ENCODE measurements at places on chromosomes 2 and 18. TPM values are rescaled to one million over a fixed set of nuclear protein-coding genes. Genes with fewer than 3 reads are reported as not detected.

GRCh38 chr2:173589604-173590275, 235.1 kb downstream of the CDCA7 start:
- H3K36me3 ChIP-seq, result no peaks in the 10 kb centered on the region

DNA sequence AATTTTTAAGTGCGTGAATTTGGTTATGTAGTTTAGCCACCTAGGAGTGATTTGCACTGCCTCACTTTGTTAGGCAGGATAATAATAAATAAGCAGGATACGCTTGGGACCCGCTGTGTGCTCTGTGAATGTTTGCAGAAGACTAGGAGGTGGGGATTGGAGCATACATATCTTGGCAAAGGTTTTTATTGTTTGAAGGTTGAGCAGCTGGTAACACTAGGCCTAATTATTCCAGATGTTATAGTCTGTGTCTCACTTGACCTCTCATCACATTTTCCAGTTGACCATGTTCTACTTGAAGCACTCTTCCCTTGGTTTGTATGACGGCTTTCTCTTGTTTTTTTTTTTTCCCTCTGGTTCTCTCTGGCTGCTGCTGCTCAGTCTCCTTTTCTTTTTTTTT, 42.7 kb downstream of the FHOD3 start:
- no peak for DNase-seq
- no peak overlapping the region for H3K27ac ChIP-seq
- H3K4me1 ChIP-seq, result peaks cover 42% of the 10 kb centered on the region
- H3K36me3 ChIP-seq, result no peaks in the 10 kb centered on the region
- no peak overlapping the region for H3K4me3 ChIP-seq
- no peaks in the 10 kb centered on the region for H3K27me3 ChIP-seq

DNA sequence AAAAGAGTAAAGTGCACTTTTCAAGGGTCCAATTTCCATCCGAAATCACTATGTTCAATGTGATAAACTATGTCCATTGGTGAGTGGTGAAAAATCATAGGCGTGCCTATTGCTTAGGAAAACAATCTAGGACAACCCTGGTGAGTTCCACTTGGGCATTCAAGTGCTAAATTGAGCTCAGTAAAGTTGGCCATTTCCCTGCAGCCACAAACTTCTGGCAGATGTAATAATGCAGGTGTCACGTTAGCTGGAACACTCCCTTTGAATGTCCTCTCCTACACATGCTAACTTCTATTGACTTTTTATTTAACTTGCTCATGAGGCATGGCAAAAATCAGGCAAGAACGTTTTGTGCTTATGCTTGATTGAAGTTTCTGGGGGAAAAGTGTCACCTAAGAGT, 67.1 kb downstream of the CPS1 start:
- H3K27me3 ChIP-seq, result no peaks in the 10 kb centered on the region
- no peak for DNase-seq
- H3K36me3 ChIP-seq, result no peaks in the 10 kb centered on the region
- no peak overlapping the region for H3K4me3 ChIP-seq

NEU4 gene
- total RNA-seq, result not detected

DNA sequence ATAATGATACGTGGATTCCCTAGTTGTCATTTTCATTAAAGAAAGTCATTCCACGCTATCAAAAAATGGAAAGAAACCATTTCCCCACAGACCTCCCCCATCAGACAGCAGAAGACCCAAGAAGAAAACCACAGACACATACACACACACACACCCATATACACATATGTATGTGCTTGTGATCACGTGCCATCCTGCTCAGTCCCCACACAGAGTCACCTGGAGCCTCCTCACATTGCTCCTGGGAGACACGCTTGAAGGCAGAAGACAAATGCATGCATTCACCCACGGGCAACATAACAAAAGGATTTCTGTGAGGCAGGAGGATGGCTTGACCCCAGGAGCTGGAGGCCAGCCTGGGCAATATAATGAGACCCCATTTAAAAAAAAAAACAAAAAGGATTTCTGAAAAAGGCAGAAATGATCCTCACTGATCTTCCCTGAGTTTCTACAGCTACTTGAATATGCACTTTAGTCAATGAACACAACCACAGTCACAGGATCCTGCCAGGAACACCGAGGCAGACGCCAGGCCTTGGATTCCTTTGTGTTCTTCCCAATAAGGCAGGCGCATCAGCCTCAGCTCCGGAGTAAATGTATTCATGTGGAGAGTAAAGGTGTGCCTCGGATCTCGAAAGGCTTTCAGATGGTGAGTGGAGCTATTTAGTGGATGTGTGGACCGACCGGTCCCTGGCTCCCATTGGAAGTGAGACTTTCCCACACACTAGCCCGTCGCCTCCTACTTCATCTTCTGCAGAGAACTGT, 21.0 kb downstream of the TGFBRAP1 start:
- no peak overlapping the region for H3K4me3 ChIP-seq
- DNase-seq, result no peak

PUM2 gene
- total RNA-seq, result 69.8 TPM

GRCh38 chr18:63783394-63783793, 8.2 kb downstream of the SERPINB7 start:
- no peak overlapping the region for H3K27ac ChIP-seq
- no peak overlapping the region for H3K4me3 ChIP-seq
- H3K4me1 ChIP-seq, result no peaks in the 10 kb centered on the region
- H3K36me3 ChIP-seq, result no peaks in the 10 kb centered on the region

DNA sequence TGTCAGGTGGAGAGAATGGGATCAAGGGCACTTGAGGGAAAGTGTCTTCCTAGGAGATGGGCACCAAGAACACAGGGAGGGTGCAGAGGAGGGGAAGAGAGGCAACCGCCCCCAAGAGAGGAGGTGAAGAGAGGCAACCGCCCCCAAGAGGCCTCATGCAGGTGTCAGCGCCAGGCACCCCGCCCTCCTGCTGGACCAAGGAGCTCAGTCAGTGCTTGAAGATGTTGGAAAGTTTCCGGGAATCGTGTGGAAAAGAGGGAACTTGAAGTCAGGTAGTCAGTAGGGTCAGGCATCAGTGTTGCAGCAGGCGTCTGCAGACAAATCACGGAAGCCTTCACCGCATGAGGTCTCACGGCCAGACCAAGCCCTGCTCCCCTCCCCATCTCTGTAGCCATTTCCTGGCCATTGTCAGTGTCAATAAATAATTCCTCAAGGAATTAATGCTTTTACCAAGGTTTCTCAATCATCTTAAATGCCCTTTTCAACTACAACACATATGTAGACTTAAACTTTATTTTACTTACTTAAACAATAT, 353.1 kb downstream of the EIPR1 start:
- no peak overlapping the region for H3K27ac ChIP-seq
- no peak overlapping the region for H3K4me3 ChIP-seq
- H3K4me1 ChIP-seq, result no peaks in the 10 kb centered on the region
- no peaks in the 10 kb centered on the region for H3K36me3 ChIP-seq
- DNase-seq, result no peak
- peaks cover 10% of the 10 kb centered on the region for H3K27me3 ChIP-seq

RFX8 gene
- total RNA-seq, result not detected

CHRNA1 gene
- 0.33 TPM for total RNA-seq

GRCh38 chr2:53697092-53697491, 70.5 kb upstream of the CHAC2 start:
- no peaks in the 10 kb centered on the region for H3K4me1 ChIP-seq
- no peak overlapping the region for H3K4me3 ChIP-seq
- H3K36me3 ChIP-seq, result peaks cover 23% of the 10 kb centered on the region
- H3K27me3 ChIP-seq, result no peaks in the 10 kb centered on the region
- no peak for DNase-seq
- no peak overlapping the region for H3K27ac ChIP-seq

GRCh38 chr18:70046796-70047195, 99.1 kb upstream of the CD226 start:
- no peak for DNase-seq
- H3K4me3 ChIP-seq, result peak overlapping the region; percentile 53
- H3K27ac ChIP-seq, result peak overlapping the region; percentile 42
- peaks cover 17% of the 10 kb centered on the region for H3K36me3 ChIP-seq
- H3K4me1 ChIP-seq, result peaks cover 32% of the 10 kb centered on the region
- H3K27me3 ChIP-seq, result no peaks in the 10 kb centered on the region

SERPINB12 gene
- total RNA-seq, result not detected

- H3K4me3 ChIP-seq, result no peak overlapping the region
- no peaks in the 10 kb centered on the region for H3K27me3 ChIP-seq
- no peaks in the 10 kb centered on the region for H3K4me1 ChIP-seq
- H3K36me3 ChIP-seq, result no peaks in the 10 kb centered on the region
- H3K27ac ChIP-seq, result no peak overlapping the region
These were observed 126.5 kb upstream of the MEX3C start for GRCh38 chr18:51323961-51324360.

GRCh38 chr2:221282386-221282785, 289.7 kb downstream of the EPHA4 start:
- H3K4me1 ChIP-seq, result no peaks in the 10 kb centered on the region
- no peaks in the 10 kb centered on the region for H3K36me3 ChIP-seq
- H3K27ac ChIP-seq, result no peak overlapping the region
- no peak for DNase-seq
- H3K4me3 ChIP-seq, result no peak overlapping the region

CCDC88A gene
- total RNA-seq, result 21.7 TPM

RAB6C gene
- total RNA-seq, result 0.16 TPM

- no peak for DNase-seq
- peak overlapping the region; percentile 83 for H3K27ac ChIP-seq
- H3K4me1 ChIP-seq, result peaks cover 26% of the 10 kb centered on the region
These were observed 69.5 kb upstream of the PELI1 start for GRCh38 chr2:64213532-64214275.

- no peak overlapping the region for H3K27ac ChIP-seq
- H3K36me3 ChIP-seq, result no peaks in the 10 kb centered on the region
These were observed 54.6 kb upstream of the ODC1 start for GRCh38 chr2:10502803-10503107.

TNFRSF11A gene
- total RNA-seq, result 1.6 TPM

GRCh38 chr2:39492095-39492590, 55.1 kb upstream of the MAP4K3 start:
- peak overlapping the region; percentile 5 for H3K4me3 ChIP-seq
- H3K27ac ChIP-seq, result peak overlapping the region; percentile 72
- H3K4me1 ChIP-seq, result peaks cover 45% of the 10 kb centered on the region
- H3K27me3 ChIP-seq, result no peaks in the 10 kb centered on the region
- no peak for DNase-seq
- H3K36me3 ChIP-seq, result no peaks in the 10 kb centered on the region

DNA sequence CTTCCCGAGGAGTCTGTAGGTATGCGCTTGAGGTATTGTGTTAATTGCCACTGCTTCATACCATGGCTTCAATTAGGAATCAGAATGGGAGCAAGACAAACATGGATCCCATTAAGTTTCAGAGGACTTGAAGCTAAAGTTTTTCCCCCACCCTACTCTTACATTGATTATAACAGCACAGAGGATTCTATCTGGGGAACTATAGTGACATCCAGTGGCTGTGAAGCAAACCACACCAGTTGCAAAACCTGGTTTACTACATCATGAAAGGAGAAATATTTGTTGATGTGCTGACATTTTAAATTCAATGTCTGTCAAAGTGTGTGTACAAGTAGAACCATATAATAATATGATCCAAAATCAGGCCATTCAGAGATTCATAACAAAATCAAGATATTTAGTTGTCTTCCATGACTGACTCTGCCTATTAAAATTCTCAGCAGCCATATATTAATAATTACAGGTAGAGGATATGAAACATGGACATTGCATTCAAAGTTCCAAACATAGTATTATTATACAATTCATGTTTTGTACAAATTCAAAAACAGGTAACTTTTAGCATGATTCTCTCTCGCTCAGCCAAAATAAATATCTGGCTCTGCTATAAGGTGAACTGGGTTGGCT, 82.9 kb downstream of the GRB14 start:
- no peak overlapping the region for H3K27ac ChIP-seq
- H3K4me3 ChIP-seq, result no peak overlapping the region
- H3K36me3 ChIP-seq, result no peaks in the 10 kb centered on the region
- no peak for DNase-seq
- no peaks in the 10 kb centered on the region for H3K27me3 ChIP-seq

VSNL1 gene
- total RNA-seq, result 15.8 TPM

GRCh38 chr2:41806286-41806685, 241.5 kb upstream of the PKDCC start:
- H3K4me1 ChIP-seq, result no peaks in the 10 kb centered on the region
- H3K36me3 ChIP-seq, result no peaks in the 10 kb centered on the region
- H3K4me3 ChIP-seq, result no peak overlapping the region
- no peak for DNase-seq
- no peak overlapping the region for H3K27ac ChIP-seq

GRCh38 chr18:49949951-49950395, 136.6 kb upstream of the ACAA2 start:
- no peak for DNase-seq
- no peak overlapping the region for H3K4me3 ChIP-seq
- no peaks in the 10 kb centered on the region for H3K36me3 ChIP-seq
- H3K4me1 ChIP-seq, result no peaks in the 10 kb centered on the region
- H3K27me3 ChIP-seq, result peaks cover 51% of the 10 kb centered on the region
- no peak overlapping the region for H3K27ac ChIP-seq

GRCh38 chr18:9380101-9380500, 45.5 kb downstream of the TWSG1 start:
- H3K27me3 ChIP-seq, result no peaks in the 10 kb centered on the region
- H3K36me3 ChIP-seq, result peaks cover 12% of the 10 kb centered on the region
- H3K4me3 ChIP-seq, result no peak overlapping the region
- H3K4me1 ChIP-seq, result no peaks in the 10 kb centered on the region

REG3A gene
- not detected for total RNA-seq

DNA sequence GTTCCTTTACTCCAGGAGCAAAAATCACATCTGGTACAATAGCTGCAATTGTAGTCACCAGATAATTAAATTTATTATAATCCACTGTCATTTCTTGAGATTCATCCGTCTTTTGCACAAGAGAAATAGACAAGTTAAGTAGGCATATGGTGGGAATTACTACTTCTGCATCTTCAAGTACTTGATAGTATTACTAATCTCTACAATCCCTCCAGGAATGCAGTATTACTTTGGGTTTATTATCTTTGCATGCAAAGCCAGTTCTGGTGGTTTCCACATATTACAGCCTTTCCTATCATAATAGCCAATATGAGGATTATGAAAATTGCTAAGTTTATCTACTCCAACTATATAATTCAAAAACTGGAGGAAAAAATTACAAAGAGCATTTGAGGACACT, 254.1 kb downstream of the IKZF2 start:
- no peak overlapping the region for H3K4me3 ChIP-seq
- H3K27me3 ChIP-seq, result no peaks in the 10 kb centered on the region
- H3K4me1 ChIP-seq, result peaks cover 4% of the 10 kb centered on the region
